Hematopoietic multipotent progenitor cell treated with erythropoietin and hydrocortisone succinate and interleukin-3 and kit ligand, for 15 days (in vitro differentiated cells): ENCODE measurements at places on chromosomes 6 and 20.

DNA sequence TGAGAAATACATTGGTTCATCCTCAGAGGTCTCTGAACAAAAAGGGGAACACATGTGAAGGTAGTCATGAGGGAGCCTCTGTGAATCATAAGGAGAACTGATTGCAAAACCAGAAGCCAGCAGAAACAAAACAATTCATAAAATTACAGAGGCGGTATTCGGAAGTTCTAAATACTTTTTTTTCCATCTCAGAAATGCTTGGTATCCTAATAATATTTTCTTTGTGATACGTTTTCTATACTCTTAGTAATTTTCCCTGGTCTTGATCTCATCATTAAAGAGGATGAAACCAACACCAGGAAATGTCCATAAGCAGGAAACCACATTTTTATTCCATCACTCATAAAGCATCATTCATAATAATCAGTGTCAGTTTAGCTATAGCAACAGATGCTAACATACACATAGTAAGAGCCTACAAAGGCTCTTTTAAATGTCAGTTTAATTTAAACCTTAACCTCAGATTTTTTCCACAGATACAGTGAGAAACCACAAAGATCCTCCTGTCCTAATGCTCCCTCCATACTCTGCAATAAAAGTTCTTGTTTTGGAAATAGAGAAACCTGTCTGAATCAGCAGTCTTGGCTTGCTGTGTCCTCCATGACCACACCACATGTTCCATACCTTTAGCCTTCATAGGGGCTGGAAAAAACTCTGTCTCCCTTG, 29.2 kb downstream of the SGK1 start:
- DNase-seq, result no peak

GRCh38 chr20:4083098-4083865, 67.9 kb upstream of the RNF24 start:
- DNase-seq, result peak; percentile 68

GRCh38 chr20:13756551-13756950, 28.2 kb downstream of the ESF1 start:
- no peak for DNase-seq

DNA sequence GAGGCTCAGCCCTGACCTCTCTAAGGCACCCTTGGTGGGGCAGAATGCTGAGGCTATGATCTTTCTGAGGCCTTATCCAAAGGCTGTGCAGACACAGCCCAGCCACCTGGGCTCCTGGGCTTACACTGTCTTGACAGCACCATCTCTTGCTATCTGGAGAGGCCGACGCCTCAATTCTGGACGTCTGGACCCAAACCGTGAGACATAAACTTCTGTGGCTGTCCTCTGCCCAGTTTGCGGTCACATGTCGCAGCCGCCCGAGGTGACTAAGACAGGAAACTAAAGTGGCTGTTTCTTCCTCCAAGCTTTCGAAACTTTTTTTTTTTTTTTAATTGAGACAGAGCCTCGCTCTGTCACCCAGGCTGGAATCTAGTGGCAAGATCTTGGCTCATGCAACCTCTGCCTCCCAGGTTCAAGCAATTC, 49.3 kb downstream of the PRR18 start:
- no peak for DNase-seq
